Transverse colon (tissue), 4 donors: ENCODE measurements at places on chromosomes 5 and 9. TPM values are rescaled to one million over a fixed set of nuclear protein-coding genes. Genes with fewer than 3 reads are reported as not detected.

DNA sequence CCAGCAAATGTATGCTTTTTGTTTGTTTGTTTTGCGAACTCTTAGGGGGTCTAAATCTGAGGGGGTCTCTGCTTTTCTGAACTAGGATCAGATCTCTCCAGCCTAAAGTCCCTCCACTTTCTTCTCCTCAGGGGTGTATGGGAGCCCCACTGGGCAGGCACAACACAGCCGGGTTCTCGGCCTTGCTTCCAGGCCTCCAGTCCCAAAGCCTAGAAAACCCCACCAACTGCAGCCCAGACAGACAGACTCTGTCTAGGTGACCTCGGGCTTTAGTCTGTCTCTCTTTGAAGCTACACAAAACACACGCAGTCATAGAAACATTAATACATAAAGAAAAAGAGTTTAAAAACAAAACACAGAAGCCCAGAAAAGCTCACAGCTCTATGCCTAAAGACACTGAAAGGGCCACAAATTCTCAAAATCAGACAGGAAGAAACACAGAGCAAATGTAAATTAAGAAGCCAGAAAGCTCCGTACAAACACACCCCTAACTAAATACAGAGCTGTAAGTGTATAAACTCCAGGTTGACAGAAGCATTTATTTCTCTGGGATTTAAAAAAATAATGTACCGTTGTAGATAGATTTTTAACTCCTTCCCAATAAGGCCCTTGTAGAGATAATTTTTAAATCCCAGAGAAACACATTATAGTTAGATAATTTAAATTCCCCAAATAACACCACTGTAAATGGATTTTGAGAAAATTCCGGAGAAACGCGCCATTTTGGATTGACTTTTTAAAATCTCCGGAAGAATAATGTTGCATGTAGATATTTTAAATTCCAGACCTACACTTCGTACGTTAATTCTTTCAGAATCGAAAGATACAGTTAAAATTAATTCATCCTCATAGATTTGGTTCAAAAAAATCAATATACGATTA, 2.0 kb downstream of the PITX1 start:
- peak overlapping the region; percentile 66 for H3K27ac ChIP-seq
- peaks cover 38% of the 10 kb centered on the region for H3K4me1 ChIP-seq
- H3K36me3 ChIP-seq: no peaks in the 10 kb centered on the region
- H3K4me3 ChIP-seq: peak overlapping the region; percentile 45

DNA sequence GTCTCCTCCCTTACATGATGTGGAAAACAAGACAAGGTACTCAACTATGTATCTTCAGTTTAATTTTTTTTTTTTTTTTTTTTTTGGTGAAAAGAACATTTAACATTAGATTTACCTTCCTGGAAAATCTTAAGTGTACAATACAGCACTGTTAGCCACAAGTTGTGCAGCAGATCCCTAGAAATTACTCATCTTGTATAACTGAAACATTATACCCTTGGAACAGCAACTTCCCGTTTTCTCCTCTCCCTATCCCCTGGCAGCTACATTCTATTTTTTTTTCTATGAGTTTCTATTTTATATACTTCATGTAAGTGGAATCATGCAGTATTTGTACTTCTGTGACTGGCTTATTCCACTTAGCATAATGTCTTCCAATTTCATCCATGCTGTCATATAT, 421.9 kb upstream of the FTMT start:
- no peaks in the 10 kb centered on the region for H3K4me1 ChIP-seq
- no peaks in the 10 kb centered on the region for H3K36me3 ChIP-seq
- no peak overlapping the region for H3K27ac ChIP-seq
- no peaks in the 10 kb centered on the region for H3K27me3 ChIP-seq

DNA sequence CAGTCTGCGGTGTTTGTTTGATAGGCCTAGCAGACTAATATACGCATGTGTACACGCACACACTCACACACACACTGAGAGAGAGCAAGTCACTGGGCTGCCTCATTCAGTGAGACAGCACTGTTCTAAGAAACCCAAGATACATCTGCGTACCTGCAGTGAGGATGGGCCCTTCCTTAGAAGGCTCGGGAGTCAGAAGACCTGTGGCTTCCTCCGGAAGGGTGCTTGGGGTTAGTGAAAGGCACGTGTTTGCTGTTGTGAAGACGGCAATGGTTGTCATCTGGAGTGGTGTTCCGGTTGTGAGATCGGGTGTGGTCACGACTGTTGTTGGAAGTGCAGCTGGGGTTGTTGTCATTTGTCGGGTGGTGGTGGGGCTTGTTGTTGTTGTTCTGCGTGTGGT, 11.7 kb downstream of the TIMD4 start:
- DNase-seq: no peak
- no peaks in the 10 kb centered on the region for H3K27me3 ChIP-seq
- H3K4me1 ChIP-seq: no peaks in the 10 kb centered on the region
- H3K27ac ChIP-seq: no peak overlapping the region
- no peaks in the 10 kb centered on the region for H3K36me3 ChIP-seq

DNA sequence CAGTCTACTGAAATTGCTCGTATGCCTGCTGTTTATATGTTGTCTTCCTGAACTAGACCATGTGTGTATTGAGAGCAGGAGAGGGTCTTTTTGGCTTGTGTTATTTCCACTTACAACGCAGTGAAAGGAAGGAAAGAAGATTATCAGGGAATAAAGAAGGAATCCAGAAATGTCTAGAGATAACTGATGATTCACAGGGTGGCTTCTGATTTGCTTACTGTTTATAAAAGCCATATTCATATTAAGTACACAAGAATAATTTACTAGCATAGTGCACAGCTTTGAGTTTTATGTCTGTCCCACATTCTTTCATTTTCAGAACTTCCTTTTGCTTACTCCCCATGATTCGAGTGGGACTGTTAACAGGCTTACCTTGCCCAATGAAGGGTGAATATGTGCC, 72.1 kb downstream of the PRLR start:
- no peaks in the 10 kb centered on the region for H3K27me3 ChIP-seq
- no peaks in the 10 kb centered on the region for H3K4me1 ChIP-seq
- no peak for DNase-seq
- no peaks in the 10 kb centered on the region for H3K36me3 ChIP-seq

ELOVL7 gene
- total RNA-seq: 14.9 TPM
